Gastrocnemius medialis (tissue), 4 donors: ENCODE measurements at places on chromosomes 6 and 20.

- H3K27me3 ChIP-seq, result no peaks in the 10 kb centered on the region
- H3K4me1 ChIP-seq, result no peaks in the 10 kb centered on the region
- DNase-seq, result no peak
- no peak overlapping the region for H3K4me3 ChIP-seq
- H3K27ac ChIP-seq, result no peak overlapping the region
Measured at GRCh38 chr6:141634269-141634668, 498.5 kb upstream of the GJE1 start.

GRCh38 chr6:168711049-168711640 lies 270.2 kb downstream of the SMOC2 start:
- no peak overlapping the region for H3K27ac ChIP-seq
- H3K4me1 ChIP-seq, result no peaks in the 10 kb centered on the region
- no peak for DNase-seq
- H3K27me3 ChIP-seq, result peaks cover 2% of the 10 kb centered on the region

DNA sequence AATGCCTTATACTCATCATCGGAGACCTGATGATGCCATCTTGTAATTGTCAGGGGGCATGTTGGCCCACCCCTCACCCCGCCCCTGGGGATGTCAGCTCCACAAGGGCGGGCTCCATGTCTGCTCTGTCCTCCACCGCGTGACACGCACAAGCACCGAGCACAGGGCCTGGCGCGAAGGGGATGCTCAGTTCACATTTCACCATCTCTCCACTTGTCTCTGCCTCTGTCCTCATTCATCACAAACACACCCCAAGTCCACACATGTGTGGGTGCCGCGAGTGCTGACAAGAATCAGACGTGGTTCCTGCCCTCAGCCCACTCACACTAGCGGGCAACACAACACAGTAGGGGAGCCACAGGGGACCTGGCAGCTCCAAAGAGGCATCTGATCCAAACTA lies 151.2 kb upstream of the PTPN1 start:
- H3K4me1 ChIP-seq, result no peaks in the 10 kb centered on the region
- DNase-seq, result no peak
- no peak overlapping the region for H3K27ac ChIP-seq
- H3K4me3 ChIP-seq, result no peak overlapping the region
- H3K27me3 ChIP-seq, result no peaks in the 10 kb centered on the region

- H3K4me3 ChIP-seq, result no peak overlapping the region
- no peaks in the 10 kb centered on the region for H3K27me3 ChIP-seq
- no peak overlapping the region for H3K27ac ChIP-seq
- H3K4me1 ChIP-seq, result no peaks in the 10 kb centered on the region
- H3K36me3 ChIP-seq, result no peaks in the 10 kb centered on the region
- DNase-seq, result no peak
Measured at GRCh38 chr6:2545383-2546038, 205.2 kb downstream of the MYLK4 start.

DNA sequence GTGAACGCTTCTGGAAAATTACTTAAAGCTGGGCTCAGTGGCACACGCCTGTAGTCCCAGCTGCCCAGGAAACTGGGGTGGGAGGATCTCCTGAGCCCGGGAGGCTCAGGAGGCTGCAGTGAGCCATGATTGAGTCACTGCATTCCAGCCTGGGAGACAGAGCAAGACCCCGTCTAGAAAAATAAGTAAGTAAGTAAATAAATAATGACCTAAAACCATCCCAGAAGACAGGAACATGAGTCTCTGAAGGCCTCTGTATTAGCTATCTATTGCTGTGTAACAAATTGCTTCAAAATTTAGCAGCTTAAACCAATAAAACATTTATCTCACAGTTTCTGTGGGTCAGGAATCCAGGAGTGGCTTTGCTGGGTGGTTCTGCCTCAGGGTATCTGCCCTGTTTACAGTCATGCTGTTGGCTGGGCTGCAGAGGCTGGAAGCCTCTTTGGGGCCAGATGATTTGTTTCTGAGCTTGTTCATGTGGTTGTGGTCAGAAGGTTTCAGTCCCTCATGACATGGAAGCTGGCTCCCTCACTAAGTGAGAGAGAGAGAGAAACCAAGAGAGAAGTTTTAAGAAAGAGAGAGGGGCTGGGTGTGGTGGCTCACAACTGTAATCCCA lies 48.4 kb upstream of the NCOA3 start:
- H3K4me1 ChIP-seq, result no peaks in the 10 kb centered on the region
- H3K27me3 ChIP-seq, result no peaks in the 10 kb centered on the region
- H3K36me3 ChIP-seq, result no peaks in the 10 kb centered on the region
- H3K4me3 ChIP-seq, result no peak overlapping the region
- DNase-seq, result no peak
- H3K27ac ChIP-seq, result no peak overlapping the region

- H3K27me3 ChIP-seq, result no peaks in the 10 kb centered on the region
- H3K27ac ChIP-seq, result peak overlapping the region; percentile 68
Measured at GRCh38 chr6:35663447-35664235, 25.1 kb downstream of the FKBP5 start.

- peak overlapping the region; percentile 75 for H3K27ac ChIP-seq
- no peak for DNase-seq
- H3K4me1 ChIP-seq, result peaks cover 47% of the 10 kb centered on the region
- no peak overlapping the region for H3K4me3 ChIP-seq
- no peaks in the 10 kb centered on the region for H3K36me3 ChIP-seq
Measured at GRCh38 chr6:134346932-134347545, 29.1 kb upstream of the SGK1 start.

DNA sequence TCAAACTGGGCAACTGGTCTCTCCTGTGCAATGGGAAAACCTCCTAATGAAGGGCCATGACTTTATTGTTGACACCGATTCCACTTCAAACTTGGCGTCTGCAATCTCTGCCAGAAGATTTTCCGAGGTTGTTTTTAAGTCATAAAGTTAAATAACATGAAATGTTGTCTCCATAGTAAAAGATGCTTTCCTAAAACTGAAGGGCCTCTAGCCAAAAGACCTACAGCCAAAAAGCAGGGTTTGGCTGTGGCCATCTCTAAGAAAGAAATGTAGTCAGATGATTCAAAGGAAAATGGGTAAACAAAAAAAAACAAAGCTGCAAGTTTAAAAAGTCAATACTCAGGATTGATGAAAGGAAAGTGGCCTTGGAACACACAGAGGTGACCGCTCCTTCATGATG lies 14.1 kb downstream of the CD93 start:
- H3K4me1 ChIP-seq, result no peaks in the 10 kb centered on the region
- no peaks in the 10 kb centered on the region for H3K27me3 ChIP-seq
- no peak overlapping the region for H3K4me3 ChIP-seq
- DNase-seq, result no peak
- H3K27ac ChIP-seq, result no peak overlapping the region
- H3K36me3 ChIP-seq, result no peaks in the 10 kb centered on the region

DNA sequence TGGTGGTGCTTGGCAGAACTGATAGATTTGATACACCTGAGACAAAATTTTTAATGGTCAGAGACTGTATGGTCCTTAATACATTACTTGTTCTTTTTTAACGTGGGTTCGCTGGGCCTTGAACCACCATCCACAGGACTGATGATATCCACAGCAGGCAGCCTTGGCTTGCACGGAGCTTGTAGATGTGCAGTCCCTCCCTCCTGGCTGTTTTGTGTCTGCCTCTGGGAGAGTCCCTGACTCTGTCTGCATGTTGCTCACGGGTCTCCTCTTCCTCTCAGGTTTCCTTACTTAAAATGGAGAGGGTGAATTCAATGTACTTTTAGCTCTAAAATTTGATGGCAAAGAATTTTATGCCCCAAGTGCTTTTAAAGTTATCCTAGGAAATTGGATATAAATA lies 17.5 kb downstream of the KIF25 start:
- no peak overlapping the region for H3K27ac ChIP-seq
- H3K27me3 ChIP-seq, result no peaks in the 10 kb centered on the region
- no peaks in the 10 kb centered on the region for H3K36me3 ChIP-seq
- H3K4me1 ChIP-seq, result no peaks in the 10 kb centered on the region

GRCh38 chr6:16333580-16333979 lies 95.2 kb downstream of the GMPR start:
- no peak overlapping the region for H3K4me3 ChIP-seq
- H3K4me1 ChIP-seq, result peaks cover 68% of the 10 kb centered on the region
- H3K36me3 ChIP-seq, result no peaks in the 10 kb centered on the region
- H3K27me3 ChIP-seq, result no peaks in the 10 kb centered on the region
- DNase-seq, result no peak

DNA sequence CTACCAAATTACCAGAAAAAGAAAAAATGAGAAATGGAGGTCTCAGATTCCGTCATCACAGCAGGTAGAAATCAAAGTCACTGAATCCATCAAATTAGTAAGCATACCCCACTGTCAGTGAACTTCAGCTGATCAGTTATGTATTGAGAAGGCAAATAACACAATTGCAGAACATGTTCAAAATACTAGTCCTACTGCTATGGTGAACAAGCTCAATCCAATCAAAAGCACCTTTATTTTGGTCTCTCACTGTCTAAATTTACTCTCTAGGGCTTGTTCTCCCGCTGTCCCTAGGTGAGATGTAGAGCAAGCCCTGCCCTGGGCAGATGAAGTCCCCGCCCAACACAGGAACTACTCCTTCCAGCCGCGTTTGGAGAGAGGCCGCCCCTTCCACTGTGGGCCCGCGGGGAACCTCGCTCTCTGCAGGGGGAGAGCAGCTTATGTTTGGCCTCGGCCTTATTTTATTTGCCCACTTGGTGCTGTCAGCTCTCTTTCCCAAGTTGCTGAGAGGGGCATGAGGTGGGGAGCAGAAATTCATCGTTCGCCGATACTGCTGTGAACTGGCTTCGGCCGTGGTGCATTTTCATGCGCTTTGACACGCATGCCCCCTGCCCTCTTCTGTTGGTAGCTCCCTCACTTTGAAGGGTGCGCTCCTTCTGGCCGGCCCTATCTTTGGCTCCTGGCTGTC lies 14.3 kb upstream of the MAP1LC3A start:
- no peaks in the 10 kb centered on the region for H3K27me3 ChIP-seq
- no peak for DNase-seq
- peaks cover 15% of the 10 kb centered on the region for H3K36me3 ChIP-seq
- H3K27ac ChIP-seq, result no peak overlapping the region
- H3K4me3 ChIP-seq, result no peak overlapping the region
- H3K4me1 ChIP-seq, result no peaks in the 10 kb centered on the region

GRCh38 chr20:1401451-1401907 lies 8.6 kb upstream of the FKBP1A start:
- H3K27me3 ChIP-seq, result no peaks in the 10 kb centered on the region
- no peak overlapping the region for H3K27ac ChIP-seq
- DNase-seq, result no peak
- no peaks in the 10 kb centered on the region for H3K36me3 ChIP-seq

GRCh38 chr20:5463007-5463686 lies 146.4 kb upstream of the PROKR2 start:
- H3K27me3 ChIP-seq, result no peaks in the 10 kb centered on the region
- no peak for DNase-seq
- H3K4me1 ChIP-seq, result no peaks in the 10 kb centered on the region
- no peaks in the 10 kb centered on the region for H3K36me3 ChIP-seq
- no peak overlapping the region for H3K4me3 ChIP-seq
- no peak overlapping the region for H3K27ac ChIP-seq

DNA sequence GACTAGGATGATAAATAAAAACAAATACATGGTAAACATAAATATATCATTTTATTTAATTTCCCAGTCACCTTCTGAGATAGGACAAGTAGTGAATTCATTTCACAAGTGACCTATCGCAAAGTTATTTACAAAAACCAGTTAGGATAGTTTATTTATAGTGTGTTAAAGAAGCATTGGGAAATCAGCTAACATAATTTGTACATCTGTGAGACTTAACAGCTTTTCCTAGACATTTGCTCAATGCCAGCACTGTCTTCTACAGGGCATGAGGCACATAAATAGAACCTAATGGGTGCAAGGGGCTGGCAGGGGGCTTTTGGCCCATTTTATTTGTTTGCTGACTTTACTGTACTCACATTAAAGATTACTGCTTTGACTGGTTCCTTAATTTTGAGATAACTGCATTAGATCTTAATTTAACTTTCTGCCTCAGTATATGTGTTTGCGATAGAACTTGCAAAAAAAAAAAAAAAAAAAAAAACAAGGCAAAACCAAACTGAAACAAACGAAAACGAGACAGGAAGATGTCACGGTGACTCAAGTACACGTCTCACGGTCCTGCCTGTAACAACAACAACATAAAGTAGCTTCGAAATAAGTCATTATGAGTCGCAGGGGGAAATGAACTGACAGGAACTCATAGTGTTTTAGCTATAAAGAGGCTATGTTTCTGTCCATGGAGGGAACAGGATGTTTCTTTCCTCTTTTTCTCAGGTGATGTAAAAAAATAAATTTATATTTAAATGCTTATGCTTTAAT lies 133.7 kb upstream of the GMDS start:
- H3K4me3 ChIP-seq, result no peak overlapping the region
- no peaks in the 10 kb centered on the region for H3K4me1 ChIP-seq
- no peak for DNase-seq
- H3K27ac ChIP-seq, result no peak overlapping the region
- H3K36me3 ChIP-seq, result no peaks in the 10 kb centered on the region

- no peak for DNase-seq
- H3K4me3 ChIP-seq, result no peak overlapping the region
- no peak overlapping the region for H3K27ac ChIP-seq
- no peaks in the 10 kb centered on the region for H3K27me3 ChIP-seq
- no peaks in the 10 kb centered on the region for H3K36me3 ChIP-seq
- no peaks in the 10 kb centered on the region for H3K4me1 ChIP-seq
Measured at GRCh38 chr6:124294574-124295200, 491.0 kb downstream of the NKAIN2 start.

DNA sequence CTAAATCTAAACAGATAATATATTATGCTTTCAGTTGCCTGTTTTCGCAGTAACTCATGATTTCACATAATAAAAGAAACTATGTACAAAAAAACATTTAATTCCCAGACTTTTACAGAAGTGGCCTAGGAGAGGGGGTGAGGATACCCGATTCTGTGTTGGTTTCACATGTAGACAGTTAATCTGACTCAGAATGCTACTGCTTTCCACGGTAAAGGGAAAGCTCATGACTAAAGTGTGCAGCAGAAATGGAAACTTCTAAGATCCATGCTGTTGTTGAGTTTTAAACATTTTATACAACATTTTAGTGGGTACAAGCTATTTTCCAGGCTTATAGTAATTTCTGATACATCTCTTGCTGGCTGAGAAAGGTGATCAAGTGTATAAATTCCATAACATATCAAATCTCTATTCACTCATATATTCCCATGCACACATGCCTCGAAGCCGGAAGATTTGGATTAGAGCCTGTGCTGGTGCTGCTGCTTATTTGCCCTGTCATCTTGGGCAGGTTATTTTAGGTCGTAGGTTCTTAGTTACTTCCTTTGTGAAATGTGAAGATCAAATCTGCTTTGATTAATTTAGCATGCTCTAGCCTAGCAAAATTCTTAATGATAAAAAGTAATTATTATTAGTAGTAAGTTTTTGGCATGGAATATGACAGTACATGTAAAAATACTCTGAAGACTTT lies 896.7 kb upstream of the MAP3K7 start:
- no peak overlapping the region for H3K4me3 ChIP-seq
- H3K4me1 ChIP-seq, result no peaks in the 10 kb centered on the region
- no peak for DNase-seq
- H3K27ac ChIP-seq, result no peak overlapping the region
- H3K36me3 ChIP-seq, result no peaks in the 10 kb centered on the region
- no peaks in the 10 kb centered on the region for H3K27me3 ChIP-seq

GRCh38 chr20:4711511-4711910 lies 10.2 kb upstream of the PRND start:
- H3K4me1 ChIP-seq, result no peaks in the 10 kb centered on the region
- H3K36me3 ChIP-seq, result no peaks in the 10 kb centered on the region
- no peak overlapping the region for H3K27ac ChIP-seq
- H3K4me3 ChIP-seq, result no peak overlapping the region
- no peaks in the 10 kb centered on the region for H3K27me3 ChIP-seq
